ENCODE measurements at places on chromosomes 2 and 18. TPM values are rescaled to one million over a fixed set of nuclear protein-coding genes. Genes with fewer than 3 reads are reported as not detected.

DNA sequence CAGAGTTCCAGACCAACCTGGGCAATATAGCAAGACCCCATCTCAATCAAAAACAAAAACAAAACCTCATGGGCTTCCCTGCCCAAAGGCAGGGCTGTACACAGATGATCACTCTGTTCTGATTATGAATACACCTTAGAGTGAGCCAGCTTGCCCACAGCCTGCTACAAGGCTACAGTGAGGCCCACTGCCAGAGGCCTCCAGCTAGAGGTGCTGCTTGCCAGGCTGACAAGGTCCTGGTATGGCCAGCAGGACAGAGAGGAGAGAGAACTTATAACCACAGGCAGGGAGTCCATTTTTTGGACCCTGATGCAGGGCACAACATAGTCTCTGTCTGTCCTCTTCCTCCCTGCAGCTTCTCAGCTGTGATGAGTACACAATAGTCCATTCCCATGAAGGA is 41.5 kb downstream of the KANSL3 start:
- DNase-seq: no peak

ST6GAL2 gene
- not detected for polyA plus RNA-seq

- no peak for DNase-seq
Measured at GRCh38 chr18:36643061-36643460, 185.7 kb downstream of the TPGS2 start.

- no peak for DNase-seq
Measured at GRCh38 chr18:48813321-48813720, 137.4 kb downstream of the SMAD7 start.

CPO gene
- not detected for polyA plus RNA-seq

SCYGR4 gene
- polyA plus RNA-seq: not detected

DNA sequence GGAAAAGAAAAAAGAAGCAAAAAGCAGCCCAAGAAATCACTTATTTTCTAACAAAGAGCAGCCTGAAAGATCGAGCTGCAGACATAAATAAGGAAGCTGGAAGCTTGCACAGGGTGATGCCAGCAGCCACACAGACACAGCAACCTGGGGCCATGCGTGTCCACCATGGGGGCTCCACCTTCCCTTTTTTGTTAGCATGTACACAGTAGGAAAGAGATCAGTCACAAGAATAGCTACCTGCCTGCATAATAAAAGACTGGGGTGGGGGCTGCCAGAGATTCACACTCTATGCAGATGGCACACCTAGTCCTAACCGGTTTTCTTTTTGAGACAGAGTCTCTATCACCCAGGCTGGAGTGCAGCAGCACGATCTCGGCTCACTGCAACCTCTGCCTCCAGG is 2.9 kb upstream of the CNOT11 start:
- no peak for DNase-seq

DNA sequence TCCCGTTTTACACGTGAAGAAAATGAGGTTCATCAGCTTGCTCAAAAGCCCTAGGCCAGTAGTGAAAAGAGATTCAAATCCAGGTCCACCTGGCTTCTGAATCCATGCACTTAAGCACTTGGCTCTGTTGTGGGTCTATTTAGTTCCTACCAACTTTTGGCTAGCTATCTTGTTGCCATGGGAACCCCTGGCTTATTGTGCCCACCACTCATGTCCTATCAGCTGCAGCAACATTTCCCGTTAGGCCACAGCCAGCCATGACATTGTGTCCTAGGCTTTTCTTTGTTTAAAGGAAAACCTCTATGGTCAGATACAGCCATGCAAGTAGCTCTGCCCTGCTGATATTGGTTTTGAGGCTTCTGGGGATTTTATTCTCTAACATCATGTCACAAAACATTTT is 49.8 kb downstream of the PLEK start:
- no peak for DNase-seq

DNA sequence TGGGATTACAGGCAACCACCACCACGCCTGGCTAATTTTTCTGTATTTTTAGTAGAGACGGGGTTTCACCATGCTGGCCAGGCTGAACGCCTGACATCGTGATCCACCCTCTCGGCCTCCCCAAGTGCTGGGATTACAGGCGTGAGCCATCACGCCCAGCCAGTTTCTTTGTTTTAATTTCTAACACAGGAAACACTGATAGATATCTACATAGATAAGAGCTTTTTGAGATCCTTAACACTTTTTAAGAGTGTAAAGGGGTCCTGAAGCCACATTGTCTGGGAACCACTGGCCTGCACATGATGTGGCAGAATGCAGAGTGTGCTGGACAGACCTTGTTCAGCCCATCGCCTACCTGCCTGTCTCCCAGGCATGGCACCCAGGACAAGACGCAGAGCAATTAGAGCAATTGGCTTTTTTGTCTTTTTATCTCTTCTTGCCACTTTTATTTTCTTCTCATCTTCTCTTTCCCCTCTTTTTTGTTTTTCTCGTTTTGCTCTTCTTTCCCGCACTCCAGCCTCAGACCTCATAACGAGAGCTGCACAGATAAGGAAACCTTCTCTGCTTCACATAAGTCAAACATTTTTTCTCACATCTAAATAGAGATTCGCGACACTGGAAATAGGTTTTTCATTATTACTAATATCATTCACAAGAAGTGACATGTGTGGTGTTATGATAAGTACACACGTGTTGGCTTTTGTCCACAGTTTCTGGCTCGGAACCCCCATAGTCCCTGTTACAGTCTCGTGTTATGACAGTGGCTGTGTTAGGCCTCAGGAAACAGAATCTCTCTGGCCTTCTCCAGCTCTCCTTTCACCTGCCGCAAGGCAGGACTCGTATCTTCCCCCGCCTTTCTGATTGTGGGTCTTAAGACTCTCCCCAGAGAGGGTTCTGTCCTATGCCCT is 25.2 kb upstream of the GPR55 start:
- DNase-seq: peak; percentile 93

SCN2A gene
- polyA plus RNA-seq: not detected

- no peak for DNase-seq
Measured at GRCh38 chr18:64082054-64082453, 66.8 kb downstream of the LINC00305 start.

- no peak for DNase-seq
Measured at GRCh38 chr2:111984213-111984604, 70.9 kb upstream of the TMEM87B start.

DNA sequence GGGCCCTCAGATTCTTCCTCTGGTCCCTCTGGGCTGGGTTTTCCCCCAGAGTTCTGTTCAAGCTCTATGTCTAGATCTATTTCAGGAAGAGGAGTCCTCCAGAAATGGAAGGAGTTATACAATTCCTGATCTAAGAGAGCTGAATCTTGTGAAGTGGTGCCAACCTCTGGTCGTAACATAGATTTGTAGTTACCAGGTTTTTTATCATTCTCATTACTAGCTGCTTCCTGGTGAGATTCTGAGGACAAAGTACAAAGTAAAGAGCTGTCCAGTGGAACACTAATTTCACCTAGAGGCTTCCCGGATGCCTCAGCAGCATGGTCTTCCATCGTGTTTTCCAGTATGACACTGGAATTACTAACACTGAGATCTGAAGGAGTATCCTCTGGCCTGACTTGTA is 44.1 kb downstream of the PPP4R1 start:
- no peak for DNase-seq

DNA sequence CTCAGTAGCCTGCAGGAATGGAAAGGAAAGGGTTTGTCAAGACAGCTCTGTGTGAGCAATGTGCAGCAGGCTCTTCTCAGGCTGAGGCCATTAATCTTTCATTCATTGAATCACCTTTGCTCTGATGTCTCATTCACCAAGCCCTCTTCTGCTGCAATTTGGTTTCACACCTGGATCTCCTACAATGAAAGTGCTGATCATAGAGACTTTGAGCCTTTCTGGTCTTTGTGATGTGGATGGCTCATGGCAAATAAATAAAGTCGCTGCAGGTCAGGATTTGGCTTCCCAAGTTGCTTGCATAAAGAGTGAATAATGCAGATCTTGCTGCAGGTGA is 95.8 kb upstream of the SPRED2 start:
- DNase-seq: no peak

GRCh38 chr2:240402566-240403272 is 32.7 kb upstream of the GPC1 start:
- no peak for DNase-seq

PTPRN gene
- polyA plus RNA-seq: 0.20 TPM

DNA sequence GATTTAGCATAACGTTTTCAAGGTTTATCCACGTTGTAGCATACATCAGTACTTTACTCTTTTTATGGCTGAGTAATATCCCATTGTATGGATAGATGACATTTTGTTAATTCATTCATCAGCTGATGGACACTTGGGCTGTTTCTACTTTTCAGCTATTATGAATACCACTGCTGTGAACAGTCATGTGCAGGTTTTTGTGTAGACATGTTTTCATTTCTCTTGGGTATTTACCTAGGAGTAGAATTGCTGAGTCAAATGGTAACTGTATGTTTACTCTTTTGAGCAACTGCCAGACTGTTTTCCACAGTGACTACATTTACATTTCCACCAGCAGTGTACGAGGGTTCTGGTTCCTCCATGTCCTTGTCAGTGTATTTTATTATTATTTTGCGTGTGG is 33.9 kb downstream of the COX7A2L start:
- DNase-seq: no peak

GRCh38 chr2:48228345-48228684 is 301.6 kb upstream of the STON1 start:
- DNase-seq: no peak

- no peak for DNase-seq
Measured at GRCh38 chr2:192885569-192886160, 690.9 kb upstream of the TMEFF2 start.

DNA sequence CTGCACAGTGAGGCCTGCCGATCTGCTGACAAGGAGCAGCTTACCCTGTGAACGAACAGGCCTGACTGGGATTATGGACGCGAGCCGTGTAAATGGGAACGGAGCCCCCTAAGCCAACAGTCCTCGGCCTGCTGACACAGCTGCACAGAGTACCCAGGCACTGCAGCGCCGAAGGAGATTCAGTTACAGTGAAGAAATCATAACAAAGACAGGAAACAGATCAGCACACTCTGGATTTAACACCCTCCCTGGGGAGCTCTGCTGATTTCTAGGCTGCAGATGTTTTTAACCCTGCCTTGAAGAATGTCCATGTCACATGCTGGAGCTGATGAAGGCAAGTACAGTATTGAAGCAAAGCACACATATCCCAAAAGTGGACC is 43.4 kb downstream of the COLEC12 start:
- no peak for DNase-seq

EGR4 gene
- not detected for polyA plus RNA-seq

- DNase-seq: no peak
Measured at GRCh38 chr2:46866770-46867246, 48.8 kb downstream of the MCFD2 start.

- DNase-seq: no peak
Measured at GRCh38 chr2:200744201-200744602, 67.5 kb upstream of the BZW1 start.

- DNase-seq: no peak
Measured at GRCh38 chr2:128320906-128321771, 2.5 kb upstream of the HS6ST1 start.

GRCh38 chr2:105868060-105868459 is 123.3 kb downstream of the NCK2 start:
- DNase-seq: no peak

Measured in GM12878 (cell line).